A549 (cell line): ENCODE measurements at places on chromosomes 11 and 22.

- DNase-seq = no peak
Observed at GRCh38 chr22:23182309-23183060, 2.2 kb downstream of the BCR start.

DNA sequence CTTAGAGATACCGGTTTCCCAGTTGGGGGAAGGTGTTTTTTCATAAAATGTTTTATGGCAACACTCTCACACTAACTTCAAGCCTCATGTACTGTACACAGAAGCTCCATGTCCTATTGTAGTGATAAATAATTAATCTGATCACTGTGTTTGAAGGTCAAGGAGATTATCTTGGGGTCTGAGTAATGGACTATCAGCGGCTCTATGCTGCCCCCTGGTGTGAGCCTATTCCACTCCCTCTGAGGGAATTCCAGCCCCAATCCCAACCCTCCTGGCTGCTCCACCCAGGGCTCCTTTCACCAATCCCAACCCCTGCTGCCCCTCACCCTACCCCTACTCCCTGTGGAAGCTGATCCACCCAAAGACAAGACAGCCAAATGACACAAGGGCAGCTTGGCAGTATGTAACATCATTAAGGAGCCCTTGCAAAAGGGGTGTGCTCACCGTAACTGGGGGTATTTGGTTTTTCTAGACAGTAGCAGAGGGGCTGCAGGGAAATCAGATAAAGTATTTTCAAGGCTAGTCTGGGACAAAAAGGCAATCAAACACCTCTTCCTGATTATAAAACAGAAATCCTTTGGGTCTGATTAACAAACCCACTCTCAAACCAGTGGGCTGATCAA, 22.3 kb downstream of the HPS4 start:
- peak; percentile 32 for DNase-seq

GRCh38 chr22:21624120-21624879, 5.5 kb downstream of the YDJC start:
- no peak for DNase-seq

DNA sequence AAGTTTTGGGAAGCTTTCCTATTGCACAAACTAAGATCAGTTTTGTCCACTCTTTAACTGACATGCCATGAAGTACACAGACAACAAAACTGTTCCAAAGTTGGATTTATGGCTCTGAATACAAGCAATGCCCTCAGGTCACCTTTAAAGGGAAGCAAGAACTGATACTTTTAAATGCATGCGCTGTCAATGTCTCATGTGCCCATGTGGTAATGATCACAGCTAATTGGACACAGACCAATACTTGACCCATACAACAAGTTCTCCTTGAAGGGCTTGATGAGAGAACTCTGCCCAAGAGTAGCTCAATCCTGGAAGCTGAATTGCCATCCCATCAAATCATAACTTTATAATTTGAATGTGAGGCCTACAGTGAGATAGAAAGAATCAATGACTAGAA, 624.9 kb downstream of the ETS1 start:
- DNase-seq = no peak

GRCh38 chr11:126423154-126423553, 67.7 kb downstream of the ST3GAL4 start:
- DNase-seq = no peak

DNA sequence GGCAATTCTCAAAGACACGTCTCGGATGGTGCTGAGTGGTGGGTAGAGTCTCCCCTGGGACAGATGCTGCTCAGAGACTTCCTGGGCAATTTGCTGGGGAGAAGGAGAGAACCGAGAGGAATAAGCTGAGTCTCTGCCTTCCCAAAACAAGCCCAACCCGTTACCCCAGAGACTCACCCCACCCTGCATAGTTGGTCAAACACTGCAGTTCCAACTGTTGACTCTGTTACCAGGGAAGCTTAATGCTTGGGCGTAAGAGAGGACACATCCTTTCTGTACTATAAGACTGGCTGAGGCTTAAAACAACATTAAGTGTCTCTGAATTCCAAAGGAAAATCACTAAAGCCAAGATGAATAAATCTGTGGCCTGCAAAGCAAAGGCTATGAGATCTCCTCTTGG, 68.1 kb downstream of the CCDC81 start:
- DNase-seq = no peak

DNA sequence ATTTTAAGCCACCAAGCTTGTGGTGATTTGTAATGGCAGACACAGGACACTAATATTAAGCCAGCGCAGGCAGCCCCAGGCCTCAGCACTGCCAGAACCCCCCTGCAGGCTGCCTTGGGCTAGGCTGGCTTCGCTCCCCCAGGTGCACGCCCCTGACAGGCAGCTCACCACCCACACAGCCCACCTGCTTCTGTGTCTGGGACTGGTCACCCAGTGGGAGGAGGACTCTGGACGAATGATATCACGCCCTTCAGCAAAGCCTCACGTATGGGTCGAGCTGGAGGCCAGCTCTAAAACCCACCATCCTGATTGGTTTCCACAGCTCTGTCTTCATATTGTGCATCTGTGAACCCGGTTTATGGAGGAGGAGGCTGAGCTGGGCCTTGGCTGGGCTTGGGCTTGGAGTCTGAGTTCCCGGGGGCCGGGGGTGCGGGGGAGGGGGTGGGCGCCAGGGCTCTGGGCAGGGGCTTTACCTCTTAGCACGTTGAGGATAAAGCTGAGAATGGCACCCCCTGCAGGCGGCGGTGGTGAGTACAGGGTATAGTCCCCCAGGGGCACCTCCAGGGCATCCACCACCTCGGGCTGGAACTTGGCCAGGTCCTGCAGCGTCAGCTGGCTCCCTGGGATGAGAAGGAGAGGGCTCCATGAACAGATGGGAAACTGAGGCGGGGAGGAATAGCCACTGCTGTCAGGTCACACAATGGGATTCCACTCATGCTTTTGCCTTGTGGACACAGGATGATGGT, 13.8 kb downstream of the GGT5 start:
- no peak for DNase-seq

DNA sequence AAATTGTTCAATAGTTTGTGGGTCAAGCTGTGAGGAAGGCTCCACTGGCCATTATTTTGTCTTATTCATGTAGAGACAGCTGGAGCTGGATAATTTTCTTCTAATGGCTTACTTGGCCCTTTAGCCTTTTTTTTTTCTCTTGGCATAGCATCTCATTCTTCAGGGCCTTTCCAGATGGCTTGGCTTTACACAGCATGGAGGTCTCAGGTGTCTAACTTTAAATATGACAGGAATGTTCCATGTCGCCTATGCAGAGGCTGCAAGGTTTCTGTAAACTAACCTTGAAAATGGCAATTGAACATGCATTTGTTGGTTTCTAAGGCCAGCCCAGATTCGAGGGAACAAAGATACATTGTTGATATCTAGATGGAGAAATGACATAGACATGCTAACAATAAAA, 247.9 kb upstream of the CNTN5 start:
- no peak for DNase-seq

DNA sequence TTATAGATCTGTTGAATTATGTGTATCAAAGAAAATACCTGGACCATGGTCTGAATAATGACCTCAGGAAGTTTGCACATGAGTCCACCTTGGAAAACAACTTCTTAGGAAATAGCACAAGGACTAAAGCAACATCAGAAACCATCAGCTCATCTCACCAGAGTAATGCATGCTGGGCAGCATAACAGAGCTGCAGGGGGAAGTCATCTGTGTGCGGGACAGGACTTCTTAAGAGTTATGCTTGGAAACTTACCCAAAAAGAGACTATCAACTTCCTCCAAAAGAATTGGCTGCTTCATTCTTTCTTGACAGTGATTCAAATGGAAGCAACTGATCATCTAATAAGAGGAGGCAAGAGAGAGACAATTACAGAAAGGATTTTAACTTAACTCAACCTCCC, 2.5 kb downstream of the OR56B4 start:
- DNase-seq = no peak

DNA sequence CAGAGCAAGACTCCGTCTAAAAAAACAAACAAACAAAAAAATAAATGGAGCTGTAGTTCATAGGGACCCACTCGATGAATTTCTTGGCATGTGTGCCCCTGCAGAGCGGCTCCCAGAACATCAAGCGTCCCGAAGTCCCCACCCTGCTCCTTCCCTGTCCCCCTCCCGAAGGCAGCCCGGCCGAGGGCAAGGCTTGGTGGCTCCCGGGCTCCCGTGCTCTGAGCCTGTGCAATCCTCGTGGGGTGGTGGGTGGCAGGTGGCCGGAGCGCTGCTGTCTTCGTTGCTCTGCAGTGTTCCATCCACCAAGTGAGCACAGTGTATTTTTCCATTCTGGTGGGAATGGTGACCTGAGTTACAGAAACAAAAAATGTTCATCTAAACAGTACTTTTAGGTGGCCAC, 33.5 kb upstream of the GAL start:
- no peak for DNase-seq

DNA sequence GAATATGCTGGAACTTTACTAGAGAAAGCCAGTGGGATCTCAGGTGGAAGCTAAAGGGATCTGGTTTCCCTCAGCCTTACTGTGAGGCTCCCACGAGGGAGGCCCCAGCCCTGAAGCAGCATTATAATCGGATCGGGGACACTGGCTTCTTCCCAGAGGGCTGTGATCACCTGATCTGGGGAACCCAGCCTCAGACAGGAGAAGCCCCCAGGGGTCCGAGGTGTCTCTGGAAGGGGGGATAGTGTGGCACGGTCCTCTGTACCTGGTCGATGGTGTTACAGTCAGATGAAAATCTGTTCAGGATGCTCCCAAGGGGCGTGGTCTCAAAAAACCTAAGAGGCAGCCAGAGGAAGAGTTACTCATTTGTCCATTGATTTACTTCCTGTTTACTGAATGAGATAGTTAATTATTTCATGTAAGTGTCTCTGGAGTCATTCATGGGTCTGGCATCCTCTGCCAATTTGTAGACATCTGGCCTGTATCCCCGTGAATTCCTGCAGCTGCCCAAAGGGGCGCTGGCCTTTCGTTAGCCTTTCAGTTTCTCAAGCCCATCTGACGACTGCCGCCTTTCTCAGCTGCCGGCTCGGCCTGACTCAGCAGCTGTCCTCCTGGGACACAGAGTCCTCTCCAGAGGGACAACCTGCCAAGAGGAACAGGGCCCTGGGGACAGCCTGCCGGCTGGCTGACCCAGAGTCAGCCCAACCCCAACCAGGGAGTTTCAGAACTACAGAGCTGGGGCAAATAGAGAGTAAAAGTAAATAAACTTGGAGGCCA, 17.0 kb upstream of the KCNJ11 start:
- peak; percentile 64 for DNase-seq

DNA sequence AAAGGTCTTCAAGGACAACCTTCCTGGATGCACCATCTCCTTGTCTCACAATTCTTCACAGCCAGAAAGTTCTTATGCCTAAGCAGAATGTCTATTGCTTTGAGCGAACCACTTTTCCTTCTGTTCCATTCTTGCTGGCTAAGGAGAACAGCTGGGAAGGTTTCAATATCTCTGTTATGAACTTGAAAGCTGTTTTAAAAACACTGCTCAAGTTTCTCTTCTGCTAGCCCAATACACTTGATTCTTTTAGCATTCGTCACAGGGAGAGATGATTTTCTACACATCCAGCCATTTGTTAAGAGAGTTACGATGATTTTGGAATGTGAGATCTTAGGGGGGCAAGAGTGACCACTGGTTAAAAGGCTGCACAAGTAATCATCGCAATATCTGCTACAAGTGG, 249.3 kb downstream of the KIRREL3 start:
- no peak for DNase-seq

DNA sequence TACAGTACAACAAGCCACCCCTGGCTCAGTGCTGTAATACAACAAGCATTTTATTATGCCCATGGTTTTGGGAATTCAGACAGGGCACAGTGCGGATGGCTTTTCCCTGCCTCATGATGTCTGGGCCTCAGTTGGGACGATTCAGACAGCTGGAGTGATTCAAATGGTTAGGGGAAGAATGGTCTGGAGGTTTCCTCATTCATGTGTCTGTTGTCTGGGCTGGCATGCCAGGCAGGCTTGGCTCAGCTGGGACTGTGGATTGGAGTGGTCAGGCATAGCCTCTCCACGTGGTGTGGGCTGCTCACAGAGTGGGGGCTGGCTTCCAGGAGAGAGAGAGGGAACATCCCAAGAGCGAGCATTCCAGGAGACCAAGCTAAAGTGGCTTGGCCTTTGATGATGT, 164.4 kb downstream of the C11orf91 start:
- DNase-seq = no peak

DNA sequence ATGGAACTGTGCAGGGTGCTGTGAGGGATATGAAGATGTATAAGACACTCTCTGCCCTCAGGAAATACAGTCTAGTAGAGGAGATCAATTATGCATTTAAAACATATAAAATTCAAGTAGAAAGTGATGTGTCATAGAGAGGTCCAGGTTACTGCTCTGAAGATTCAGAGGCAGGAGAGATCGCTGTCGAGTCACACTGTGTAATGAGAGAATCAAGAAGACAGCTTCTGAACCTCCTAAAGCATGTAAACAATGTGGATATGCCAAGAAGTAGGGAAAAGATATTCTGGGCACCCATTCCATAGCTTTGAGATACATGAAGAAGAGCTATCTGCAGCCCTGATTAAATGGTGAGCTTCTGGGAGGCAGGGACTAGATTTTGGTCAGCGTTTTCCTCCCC, 16.7 kb downstream of the SSH3 start:
- DNase-seq = no peak

DNA sequence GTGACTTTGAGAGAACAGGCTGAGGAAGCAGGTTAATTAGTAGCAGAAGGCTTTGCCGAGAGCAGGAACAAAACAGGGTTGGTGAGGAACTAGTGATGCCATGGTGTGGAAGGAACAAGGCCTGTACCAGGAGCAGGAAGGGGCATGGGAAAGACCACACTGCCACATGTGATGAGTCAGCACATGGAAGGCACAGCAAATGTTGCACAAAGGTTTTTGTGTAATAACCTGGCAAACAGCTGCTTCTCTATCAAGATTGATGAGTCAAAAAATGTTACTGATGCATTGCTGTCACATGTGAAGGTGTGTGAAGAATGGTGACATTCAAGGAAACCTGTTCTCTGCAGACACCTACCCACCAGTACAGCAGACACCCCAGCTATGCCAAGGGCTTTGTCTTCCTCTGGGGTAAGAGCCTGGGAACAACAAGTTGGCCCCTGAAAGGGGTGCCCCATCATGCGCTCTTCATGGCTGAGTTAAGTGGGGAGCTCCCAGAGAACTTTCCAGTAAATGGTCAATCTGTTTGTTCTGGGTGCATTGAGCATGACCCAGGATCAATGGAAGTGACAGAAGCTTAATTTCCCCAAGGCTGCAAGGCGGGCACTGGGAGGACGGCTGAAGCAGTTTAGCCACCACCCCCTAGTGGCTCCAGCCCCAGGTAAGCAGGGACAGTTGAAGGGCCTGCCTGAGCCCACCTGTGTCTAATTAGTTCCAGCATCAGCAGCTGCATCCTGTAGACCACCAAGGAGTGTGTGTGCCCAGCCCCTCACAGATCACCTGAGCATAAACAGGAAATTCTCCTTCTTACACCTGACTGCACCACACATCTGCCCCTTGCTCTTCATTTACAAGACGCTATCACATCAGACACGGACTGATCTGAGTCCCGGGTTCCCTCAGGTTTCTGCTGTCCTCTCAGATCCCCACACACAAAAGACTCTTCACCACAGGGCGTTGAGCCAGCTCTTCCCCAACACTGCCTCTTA, 47.6 kb downstream of the GGTLC2 start:
- DNase-seq = peak; percentile 10
